ENCODE measurements at places on chromosomes 11 and 22. TPM values are rescaled to one million over a fixed set of nuclear protein-coding genes. Genes with fewer than 3 reads are reported as not detected.

- DNase-seq, result no peak
Measured at GRCh38 chr11:65223011-65223410, 38.8 kb upstream of the POLA2 start.

DNA sequence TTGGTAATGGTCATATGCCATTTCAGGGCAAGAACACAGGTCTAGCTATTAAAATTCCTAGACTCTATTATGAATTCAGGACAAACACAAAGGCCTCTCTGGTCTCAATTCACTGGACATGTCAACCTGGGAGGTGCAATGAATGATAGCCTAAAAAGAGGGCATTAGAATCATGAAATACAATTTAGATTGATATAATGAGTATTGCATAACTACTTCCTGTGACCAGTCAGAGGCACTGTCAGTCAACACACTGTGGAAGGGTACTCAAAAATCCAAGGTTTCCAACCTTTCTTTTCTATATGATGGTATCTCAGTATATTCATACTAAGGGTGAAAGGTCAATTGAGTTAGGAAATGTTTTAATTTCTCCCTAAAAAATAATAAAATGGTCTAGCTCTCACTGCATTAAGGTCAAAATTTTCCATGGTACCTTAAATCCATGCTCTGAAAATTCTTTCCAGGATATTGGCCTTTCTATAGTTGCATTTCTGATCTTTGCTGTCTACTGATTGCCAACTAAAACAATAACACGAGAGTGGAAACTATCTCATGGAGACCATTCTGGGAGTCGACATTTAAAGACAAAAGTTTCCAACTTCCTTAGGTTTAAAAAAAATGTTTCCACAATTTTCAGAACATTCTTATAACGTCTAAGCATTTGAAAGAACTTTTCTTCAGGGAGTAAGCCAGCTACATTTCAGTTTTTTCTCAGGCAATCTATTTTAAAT is 81.7 kb upstream of the APOA1 start:
- DNase-seq, result no peak

DNA sequence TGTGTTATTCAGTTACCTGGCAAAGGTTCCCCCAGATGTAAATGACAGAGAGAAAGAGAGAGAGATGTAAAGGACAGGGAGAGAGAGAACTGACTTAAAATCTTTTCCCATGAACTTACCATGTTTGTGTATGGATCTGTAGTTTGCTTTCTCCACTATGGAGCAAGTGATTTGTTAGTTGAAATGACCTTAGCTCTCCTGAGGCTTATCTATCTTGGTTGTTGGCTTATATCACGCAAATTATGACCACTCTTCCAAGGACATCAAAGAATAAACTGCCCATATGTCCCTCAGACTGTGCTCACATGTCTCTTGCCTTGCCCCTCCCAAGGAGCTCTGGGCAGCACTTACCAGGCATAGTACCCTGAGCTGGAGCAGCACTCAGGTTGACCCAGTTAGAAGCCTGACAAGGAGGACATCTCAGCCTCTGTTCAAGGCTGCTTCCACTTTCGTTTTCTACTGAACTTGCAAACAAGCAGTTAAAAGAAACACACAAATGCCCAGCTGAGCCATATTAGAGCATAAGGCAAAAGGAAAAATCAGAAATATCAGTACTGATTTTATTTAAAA is 95.3 kb upstream of the RCN1 start:
- no peak for DNase-seq

DNA sequence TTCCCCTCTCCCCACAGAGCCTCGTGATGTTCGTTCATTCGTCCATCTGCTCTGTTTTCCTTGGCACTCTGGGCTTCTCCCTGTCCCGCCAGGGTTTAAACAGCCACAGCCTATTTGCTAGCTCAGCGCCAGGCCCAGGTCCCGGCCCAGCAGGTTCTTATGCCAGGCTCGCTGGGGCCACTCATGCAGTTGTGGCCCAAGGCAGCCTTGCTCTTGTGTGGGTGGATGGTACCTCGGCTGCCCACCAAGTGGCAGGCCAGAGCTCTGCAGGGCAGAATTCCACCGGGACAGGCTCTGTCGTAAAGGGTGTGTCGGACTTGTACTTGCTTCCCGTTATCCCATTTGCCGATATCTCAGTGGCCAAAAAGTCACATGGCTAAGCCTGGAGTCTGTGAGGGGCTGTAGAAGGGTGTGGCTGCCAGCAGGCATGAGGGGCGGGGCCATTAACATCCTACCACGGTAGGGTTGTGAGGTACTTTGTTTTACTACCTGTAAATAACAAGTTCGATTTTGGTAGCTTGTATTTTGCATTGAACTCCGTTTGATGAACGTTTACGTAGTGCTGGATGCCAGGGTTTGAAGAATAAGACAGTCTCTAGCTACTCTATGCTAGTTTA is 7.9 kb downstream of the FAM118A start:
- no peak for DNase-seq

GRCh38 chr11:64268893-64269539 is 15.4 kb downstream of the BAD start:
- no peak for DNase-seq

- DNase-seq, result no peak
Measured at GRCh38 chr22:33743756-33744155, 176.5 kb downstream of the LARGE1 start.

GRCh38 chr22:46671824-46672432 is 51.7 kb downstream of the GRAMD4 start:
- no peak for DNase-seq

DNA sequence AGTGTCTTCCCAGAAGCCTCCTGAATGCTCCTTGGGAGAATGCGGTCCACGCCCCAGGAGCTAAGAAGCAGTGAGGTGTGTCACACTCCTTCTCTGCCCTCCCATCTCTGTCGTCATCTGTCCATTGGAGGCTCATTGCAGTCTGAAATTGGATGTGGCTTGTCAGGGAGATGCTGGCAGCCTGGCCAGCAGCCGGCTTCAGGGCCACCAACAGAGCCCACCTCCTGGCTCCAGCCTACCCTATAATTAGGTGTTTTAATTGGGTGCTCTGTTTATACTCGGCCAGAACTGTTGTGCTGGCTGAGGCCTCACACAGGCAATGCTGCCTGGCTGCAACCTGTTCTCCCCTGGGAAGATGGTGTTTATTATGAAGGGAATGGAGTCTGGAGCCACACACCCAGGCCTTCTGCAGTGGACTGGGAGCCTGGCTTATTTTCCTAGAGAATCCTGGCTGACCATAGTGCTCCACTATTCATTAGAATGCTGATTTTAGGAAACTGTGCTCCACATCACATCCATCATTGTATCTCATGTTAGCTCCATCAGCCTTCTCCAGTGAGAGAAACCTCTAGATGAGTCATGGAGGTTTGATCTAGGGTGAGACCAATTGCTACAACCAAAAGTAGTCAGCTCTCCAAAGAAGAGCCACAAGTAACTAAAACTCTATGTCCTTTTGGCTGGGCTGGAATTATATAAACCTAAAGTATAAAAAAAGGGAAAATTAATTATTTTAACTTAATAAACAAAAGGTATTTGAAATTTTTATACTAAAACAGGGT is 86.8 kb upstream of the CRTAM start:
- DNase-seq, result no peak

DNA sequence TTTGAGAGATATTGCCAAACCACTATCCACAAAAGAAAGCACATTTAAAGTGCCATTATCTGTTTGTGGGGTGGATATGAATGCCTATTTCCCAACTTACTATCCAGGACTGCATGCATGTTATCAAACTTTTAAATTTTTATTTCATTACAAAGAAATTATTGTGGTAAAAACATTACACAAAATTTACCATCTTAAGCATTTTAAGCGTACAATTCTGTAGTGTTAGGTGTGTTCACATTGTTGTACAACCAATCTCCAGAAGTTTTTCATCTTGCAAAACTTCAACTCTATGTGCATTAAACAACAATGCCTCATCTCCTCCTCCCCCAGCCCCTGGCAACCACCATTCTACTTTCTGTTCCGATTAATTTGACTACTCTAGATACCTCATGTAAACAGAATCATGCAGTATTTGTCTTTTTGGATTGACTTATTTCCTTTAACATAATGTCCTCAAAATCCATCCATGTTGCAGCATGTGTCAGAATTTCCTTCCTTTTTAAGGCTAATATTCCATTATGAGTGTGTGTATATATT is 17.6 kb upstream of the CD44 start:
- no peak for DNase-seq

- no peak for DNase-seq
Measured at GRCh38 chr11:121191818-121192217, 90.8 kb downstream of the TECTA start.

GRCh38 chr11:123427405-123427804 is 2.7 kb upstream of the GRAMD1B start:
- no peak for DNase-seq

- DNase-seq, result no peak
Measured at GRCh38 chr22:28094771-28095170, 175.7 kb upstream of the PITPNB start.

DNA sequence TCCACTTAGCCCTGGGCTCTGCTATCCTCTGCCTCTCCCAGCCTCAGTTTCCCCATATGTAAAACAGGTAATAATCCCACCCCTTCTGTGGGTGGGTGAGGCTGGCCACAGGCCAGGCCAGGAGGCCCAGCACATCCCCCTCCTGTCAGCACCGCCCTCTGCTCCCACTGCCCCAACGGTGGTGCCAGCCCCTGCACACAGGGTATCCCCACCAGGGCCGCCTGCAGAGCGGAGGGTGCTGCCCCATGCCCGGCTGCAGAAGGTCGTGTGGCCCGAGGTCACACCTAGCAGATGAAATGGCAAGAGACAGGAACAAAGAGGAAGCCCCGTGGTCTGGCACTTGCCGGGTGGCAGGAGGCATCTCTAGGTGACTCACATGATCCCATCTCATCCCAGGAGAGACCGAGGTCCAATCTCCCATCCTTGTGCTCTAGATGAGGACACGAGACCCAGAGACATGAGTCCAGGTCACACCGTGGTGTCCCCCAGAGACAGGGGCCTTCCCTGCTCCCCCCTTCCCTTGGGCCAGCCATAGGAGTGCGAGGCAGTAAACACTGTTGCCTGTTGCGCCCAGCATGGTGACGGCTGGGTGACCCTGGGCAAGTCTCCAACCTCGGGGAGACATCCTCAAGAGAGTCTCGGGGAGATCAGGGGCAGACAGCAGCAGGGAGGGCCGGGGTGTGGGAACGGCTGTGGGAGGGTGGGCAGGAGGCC is 27.2 kb upstream of the PPARA start:
- no peak for DNase-seq

- DNase-seq, result no peak
Measured at GRCh38 chr22:37088750-37089408, 20.6 kb downstream of the TMPRSS6 start.

Gene ZP1
- not detected for total RNA-seq

Gene KRTAP5-2
- not detected for total RNA-seq

Gene CDC42BPG
- total RNA-seq, result 4.6 TPM

Gene JAML
- total RNA-seq, result not detected

Gene CDC45
- 31.2 TPM for total RNA-seq

Gene SLC29A2
- total RNA-seq, result 6.6 TPM

Measured in epithelial cell of proximal tubule (primary cell).